SK-MEL-5 (cell line): ENCODE measurements at places on chromosomes 3 and 15.

DNA sequence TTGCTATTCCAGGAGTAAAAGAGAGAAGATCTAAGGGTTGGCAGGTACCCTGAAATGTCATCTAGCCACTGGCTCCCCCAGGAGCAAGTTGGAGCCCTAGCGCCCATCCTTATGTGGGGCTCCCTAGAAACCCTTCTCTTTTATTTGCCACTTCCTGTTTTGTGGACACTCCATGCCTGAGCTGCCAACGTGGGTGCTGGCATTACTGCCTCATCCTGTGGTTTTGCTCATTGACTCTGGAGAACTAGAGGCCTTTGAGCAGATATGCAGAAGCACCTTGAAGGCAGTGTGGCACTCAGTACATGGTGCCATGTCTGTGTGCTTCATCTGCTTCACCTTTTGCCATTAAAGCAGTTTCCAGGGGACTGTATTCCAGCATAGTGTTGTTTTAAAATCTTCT lies 8.1 kb downstream of the EDEM1 start:
- DNase-seq, result no peak

DNA sequence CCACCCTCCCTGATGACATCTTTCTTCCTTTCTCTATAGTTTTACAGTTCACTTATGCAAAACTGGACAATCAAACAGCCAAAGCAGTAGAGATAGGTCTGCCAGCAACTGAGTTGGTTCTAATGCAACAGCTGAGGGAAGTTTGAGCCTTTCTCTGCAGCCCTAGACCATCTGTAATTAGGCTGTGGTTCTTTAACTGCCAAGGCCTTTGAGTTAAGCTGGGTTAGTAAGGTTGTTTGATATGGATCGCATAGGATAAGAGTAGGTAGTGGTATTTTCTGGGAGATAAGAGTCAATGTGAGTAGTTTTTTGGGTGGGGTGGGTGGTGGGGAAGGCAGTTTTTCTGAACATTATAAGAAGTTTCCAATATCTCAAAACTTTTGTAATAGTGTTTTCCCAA lies 3.0 kb downstream of the RPL39L start:
- no peak for DNase-seq

- no peak for DNase-seq
Observed at GRCh38 chr3:129595544-129596193, 10.8 kb downstream of the PLXND1 start.

DNA sequence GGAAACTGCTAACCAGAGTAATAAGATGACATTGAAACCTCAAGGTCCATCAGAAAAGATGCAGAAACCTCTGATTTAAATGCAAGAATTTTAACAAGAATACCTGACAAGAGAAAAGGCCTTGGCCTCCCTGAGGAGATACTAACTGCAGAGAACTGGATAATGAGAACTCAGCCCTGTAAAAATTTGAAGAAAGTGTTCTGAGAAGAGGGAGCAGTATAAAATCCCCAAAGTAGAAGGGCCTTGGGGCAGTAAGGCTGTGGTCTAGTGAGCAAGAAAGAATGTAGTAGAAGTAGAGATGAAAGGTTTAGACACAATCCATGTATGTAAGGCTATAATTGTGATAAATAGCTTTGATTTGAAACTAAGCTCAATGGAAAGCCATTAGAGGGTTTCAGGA lies 394.1 kb downstream of the ZBBX start:
- no peak for DNase-seq

- DNase-seq, result peak; percentile 68
Observed at GRCh38 chr3:43489930-43490329, 131.9 kb downstream of the ANO10 start.

- peak; percentile 67 for DNase-seq
Observed at GRCh38 chr3:59127071-59127470, 77.2 kb upstream of the CFAP20DC start.

DNA sequence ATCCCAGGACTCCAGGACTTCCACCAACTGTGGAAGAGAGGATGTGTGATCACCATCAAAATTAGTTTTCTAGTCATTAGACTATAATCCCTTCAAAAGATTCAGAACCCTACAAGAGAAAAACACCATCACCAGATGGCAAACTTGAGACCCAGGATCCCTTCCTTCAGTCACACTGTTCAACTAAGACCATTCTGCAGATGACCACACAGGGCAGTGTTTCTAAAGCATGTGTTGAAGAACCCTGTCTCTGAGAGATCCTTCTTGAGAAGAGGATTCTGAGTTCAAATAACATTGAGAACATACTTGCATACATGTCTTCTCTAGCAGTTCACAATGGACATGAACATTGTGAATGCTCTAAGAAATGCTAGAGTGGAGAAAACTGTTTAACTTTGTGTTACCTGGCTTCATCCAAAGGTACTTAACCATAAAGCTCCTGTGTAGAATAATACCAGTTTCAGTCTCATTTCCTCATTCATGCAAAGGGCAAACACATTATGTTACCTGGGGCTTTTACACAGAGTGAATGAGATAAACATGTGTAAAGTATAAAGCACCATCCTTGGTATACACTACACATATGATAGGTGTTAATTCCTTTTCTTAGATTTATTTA lies 2.4 kb upstream of the ADGRG7 start:
- no peak for DNase-seq

DNA sequence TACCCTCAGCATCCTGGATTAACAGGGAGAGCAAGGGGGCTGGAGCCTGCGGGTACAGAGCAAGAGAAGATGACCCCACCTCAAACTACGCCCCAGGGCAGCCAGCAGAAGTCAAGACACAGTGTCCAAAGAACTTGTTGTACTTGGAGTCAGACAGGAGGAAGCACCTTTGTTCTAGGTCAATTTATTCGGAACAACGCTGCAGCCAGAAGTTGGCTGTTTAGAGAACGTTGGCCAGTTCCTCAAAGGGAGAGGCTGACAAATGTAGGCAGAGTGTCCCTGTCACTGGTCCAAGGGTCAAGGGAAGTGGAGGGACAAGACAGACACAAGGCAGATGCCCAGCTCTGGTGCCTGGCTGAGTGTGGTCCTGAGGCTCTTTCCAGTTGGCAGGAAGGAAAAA lies 32.1 kb upstream of the PIAS1 start:
- DNase-seq, result no peak

DNA sequence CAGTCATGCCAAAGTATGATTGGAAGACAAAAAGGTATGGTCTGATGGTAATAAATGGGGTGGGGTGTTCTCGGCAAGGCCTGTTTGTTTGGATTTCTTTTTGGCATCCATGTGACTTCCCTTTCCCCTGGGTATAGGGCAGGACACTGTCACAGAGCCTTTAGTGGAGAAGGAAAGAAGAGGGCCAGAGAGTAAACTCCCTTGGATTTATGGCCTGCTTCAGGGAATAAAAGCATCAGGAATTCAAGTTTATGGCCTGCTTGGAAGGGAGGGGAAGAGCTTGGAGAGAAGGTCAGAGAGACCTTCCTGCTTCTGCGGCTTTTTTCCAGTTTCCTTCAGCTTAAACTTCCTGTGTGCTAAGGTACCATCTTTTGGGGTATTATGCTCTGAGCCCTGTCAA lies 179.4 kb upstream of the ADAMTS9 start:
- no peak for DNase-seq

- no peak for DNase-seq
Observed at GRCh38 chr3:77535116-77535515, 495.2 kb downstream of the ROBO2 start.

- no peak for DNase-seq
Observed at GRCh38 chr3:156511987-156512677, 42.8 kb downstream of the SSR3 start.

- no peak for DNase-seq
Observed at GRCh38 chr15:36358523-36358922, 220.9 kb upstream of the CDIN1 start.

GRCh38 chr3:122456074-122456473 lies 40.2 kb upstream of the WDR5B start:
- DNase-seq, result no peak

DNA sequence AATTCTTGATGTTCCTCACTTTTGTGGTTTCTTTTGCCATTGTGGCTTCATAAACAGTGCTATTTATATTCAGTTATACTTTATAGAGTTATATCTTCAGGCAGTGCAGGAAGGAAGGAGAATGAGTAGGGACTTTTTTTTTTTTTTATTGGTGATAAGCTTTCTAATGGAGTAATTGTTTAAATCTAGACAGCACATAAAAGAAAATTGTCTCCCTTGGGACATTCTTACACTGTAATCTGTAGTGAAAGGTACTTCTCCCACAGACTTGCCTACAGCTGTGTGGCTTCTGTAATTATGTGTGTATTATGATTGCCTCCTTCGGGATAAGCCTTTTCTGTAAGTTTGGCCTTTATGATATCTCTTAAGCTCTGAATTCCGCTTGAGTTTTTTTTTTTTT lies 41.6 kb downstream of the WDR76 start:
- DNase-seq, result peak; percentile 92

DNA sequence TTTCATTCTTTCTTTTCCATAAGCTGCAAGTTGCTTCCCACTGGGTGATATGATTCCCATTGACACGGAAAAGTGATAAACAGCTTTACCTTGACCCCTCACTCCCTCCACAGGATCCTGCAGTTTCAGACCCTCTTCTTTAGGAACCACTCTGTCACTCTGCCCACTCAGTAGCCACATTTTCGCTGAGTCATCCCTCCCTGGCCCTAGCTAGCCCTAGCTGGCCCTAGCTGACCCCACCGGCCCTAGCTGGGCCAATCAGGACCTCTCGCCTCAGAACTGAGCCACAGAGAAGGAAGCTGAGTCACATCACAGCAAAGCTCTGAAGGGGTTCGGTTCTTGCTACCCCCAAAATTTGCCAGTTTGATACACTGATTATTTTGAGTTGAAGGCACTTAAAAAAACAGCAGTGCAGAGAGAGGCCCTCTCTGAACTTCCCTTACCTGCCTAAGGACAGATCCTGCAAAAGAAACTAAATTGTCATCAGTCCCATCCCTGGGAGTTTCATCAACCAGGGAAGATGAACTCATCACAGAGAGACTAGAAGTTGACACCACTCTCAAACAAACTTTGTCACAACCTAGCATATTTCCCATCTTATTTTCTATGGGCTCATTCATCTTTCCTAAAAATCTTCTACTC lies 233.5 kb upstream of the PROK2 start:
- DNase-seq, result no peak

- DNase-seq, result no peak
Observed at GRCh38 chr3:155746703-155747102, 1.8 kb upstream of the PLCH1 start.

DNA sequence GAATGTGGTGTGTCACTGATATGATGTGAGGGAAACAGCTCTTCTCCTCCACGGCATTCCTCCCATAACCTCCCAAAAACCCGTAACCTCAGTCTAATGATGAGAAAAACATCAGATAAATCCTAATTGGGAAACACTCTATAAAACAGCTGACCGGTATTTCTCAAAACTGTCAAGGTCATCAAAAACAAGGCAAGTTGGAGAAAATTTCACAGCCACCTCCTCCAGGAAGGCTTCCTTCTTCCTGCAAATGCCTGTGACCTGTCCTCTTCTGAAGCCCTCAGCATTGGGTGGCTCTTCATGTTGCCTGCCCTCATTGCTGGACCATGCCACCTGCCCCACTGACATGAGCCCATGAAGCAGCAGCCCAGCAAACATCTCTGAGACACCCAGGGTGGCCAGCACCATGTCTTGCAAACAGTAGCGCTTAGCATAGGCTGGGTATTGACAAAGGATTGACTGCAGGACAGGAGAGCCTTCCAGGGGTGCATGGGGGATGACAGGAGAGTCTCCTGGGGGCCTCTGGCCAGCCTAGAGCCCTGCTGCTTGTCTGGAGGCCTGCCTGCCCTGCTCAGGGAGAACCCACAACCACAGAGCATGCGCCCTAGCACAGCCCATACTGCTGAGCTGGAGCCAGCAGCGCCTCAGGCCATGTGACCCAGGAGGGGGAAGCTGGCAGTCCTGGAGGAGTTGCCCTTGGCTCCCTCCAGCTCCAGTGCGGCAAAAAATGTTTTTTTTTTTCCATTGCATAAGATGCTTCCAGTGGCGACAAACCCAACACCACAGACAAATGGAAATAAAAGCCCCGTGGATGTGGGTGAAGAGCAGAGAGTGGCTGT lies 49.7 kb downstream of the XXYLT1 start:
- no peak for DNase-seq

DNA sequence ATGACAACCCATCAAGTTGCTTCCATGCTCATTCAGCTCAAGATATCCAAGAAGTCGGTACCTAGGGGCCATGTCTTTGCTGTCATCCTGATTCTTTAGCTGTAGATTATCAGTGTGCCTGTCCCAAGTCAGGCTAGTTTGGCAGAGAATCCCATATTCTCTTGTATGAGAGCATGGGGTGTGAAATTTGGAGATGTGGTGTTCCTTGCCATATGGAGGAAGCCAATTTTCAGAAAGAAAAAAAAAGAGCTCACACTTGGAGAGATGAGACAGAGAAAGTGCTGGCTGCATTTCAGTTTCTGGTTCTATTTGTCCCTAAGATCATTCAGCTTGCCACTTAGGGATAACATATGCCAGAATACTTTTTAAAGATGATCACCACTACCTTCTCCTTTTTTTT lies 52.3 kb upstream of the SLC4A7 start:
- no peak for DNase-seq

- no peak for DNase-seq
Observed at GRCh38 chr3:124671106-124671505, 59.1 kb upstream of the UMPS start.

- no peak for DNase-seq
Observed at GRCh38 chr3:177347611-177348010, 150.3 kb upstream of the TBL1XR1 start.

- no peak for DNase-seq
Observed at GRCh38 chr3:95265129-95265528, 1202.3 kb downstream of the NSUN3 start.

- no peak for DNase-seq
Observed at GRCh38 chr3:175260145-175260794, 401.1 kb downstream of the NAALADL2 start.

GRCh38 chr15:68239025-68239424 lies 9.5 kb upstream of the CLN6 start:
- DNase-seq, result no peak

DNA sequence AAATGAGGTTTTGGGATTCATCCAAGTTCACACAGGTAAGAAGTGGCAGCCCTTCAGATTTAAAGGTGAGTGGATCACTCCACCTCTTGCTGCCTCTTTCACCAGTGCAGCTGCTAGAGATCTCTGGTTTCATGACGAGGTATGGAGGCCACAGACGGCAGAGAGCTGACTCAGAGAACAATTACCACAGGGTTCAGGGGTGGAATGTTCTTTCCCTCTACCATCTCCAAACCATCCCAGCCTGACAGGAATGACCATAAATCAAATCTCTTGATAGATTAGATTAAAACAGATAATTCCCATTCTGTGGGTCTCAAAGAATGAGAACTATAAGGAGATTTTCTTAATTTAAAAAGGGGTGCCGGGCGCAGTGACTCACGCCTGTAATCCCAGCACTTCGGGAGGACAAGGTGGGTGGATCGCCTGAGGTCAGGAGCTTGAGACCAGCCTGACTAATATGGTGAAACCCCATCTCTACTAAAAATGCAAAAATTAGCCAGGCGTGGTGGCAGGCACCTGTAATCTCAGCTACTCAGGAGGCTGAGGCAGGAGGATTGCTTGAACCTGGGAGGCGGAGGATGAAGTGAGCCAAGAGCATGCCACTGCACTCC lies 174.2 kb upstream of the ATP11B start:
- no peak for DNase-seq

GRCh38 chr3:82143661-82144412 lies 382.4 kb upstream of the GBE1 start:
- no peak for DNase-seq

GRCh38 chr3:108241146-108241545 lies 18.9 kb upstream of the IFT57 start:
- DNase-seq, result no peak

- no peak for DNase-seq
Observed at GRCh38 chr15:30979457-30979856, 12.0 kb downstream of the MTMR10 start.

- DNase-seq, result no peak
Observed at GRCh38 chr3:12695112-12695511, 31.2 kb upstream of the RAF1 start.

- no peak for DNase-seq
Observed at GRCh38 chr15:101187820-101188636, 63.8 kb downstream of the CHSY1 start.
